GM03348 (cell line): ENCODE measurements at places on chromosomes 5 and 9.

- no peak for DNase-seq
Measured at GRCh38 chr5:111159845-111160244, 64.3 kb upstream of the CAMK4 start.

- DNase-seq = no peak
Measured at GRCh38 chr9:75184471-75184870, 96.2 kb downstream of the OSTF1 start.

- no peak for DNase-seq
Measured at GRCh38 chr9:11352612-11353011, 739.8 kb upstream of the PTPRD start.

GRCh38 chr5:141373673-141374317 is at the start of gene PCDHGA6:
PCDHGA6 (plus strand) TSS chr5:141373891; CDS start chr5:141374084, 193 bp downstream.
- DNase-seq = peak; percentile 48

DNA sequence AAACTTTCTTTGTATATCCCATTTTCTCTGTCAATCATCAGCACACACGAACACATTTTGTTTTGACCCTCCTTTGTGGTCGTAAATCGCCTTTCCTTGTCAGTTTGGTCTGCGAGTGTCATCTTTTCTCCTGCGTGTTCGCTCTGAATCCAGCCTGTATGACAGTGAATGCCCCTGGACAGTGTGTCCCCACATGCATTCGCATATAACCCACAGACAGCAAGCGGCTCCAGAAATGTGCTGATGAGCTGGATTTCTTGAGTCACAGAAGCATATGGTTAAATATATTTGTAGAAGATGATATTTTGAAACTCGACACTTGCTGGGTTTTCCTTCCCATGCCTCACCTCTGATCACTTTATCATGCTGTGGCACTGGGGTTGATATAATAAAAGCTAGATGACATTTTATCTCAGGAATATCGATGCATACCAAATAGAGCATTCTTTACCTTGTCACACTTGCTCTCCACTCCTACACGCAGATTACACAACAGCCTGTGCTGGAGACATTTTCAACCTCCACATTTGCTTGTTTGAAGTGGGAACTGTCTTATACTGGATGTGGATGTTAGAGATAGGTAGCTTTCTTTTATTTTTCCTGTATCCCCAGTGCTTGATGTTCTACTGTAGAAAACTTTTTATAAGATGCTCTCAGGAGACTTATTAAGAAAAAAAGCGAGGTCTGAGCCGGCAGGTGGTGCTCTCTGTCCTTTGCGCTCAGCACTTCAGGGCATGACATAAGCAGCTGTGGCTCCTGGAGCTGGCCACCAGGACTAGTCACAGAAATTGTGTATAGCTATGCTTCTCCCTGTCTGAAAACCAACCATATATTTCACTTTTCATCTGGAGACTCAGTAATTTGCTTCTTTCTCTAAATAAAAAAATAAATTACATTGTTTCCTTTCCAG is 215.1 kb downstream of the SH3GL2 start:
- peak; percentile 16 for DNase-seq
